ENCODE measurements at places on chromosomes 6 and 20. TPM values are rescaled to one million over a fixed set of nuclear protein-coding genes. Genes with fewer than 3 reads are reported as not detected.

BCAS1 gene
- total RNA-seq = 67.9 TPM

MUCL3 gene
- total RNA-seq = not detected

HIVEP2 gene
- 5.3 TPM for total RNA-seq

TGM6 gene
- total RNA-seq = not detected

GABRR1 gene
- 0.21 TPM for total RNA-seq

ZNF391 gene
- 0.96 TPM for total RNA-seq

EPHA7 gene
- 4.4 TPM for total RNA-seq

GRCh38 chr6:159913375-159913774, 22.6 kb downstream of the MAS1 start:
- no peaks in the 10 kb centered on the region for H3K4me1 ChIP-seq
- H3K4me3 ChIP-seq = no peak overlapping the region
- no peak overlapping the region for H3K27ac ChIP-seq
- no peak for DNase-seq
- H3K27me3 ChIP-seq = no peaks in the 10 kb centered on the region

DNA sequence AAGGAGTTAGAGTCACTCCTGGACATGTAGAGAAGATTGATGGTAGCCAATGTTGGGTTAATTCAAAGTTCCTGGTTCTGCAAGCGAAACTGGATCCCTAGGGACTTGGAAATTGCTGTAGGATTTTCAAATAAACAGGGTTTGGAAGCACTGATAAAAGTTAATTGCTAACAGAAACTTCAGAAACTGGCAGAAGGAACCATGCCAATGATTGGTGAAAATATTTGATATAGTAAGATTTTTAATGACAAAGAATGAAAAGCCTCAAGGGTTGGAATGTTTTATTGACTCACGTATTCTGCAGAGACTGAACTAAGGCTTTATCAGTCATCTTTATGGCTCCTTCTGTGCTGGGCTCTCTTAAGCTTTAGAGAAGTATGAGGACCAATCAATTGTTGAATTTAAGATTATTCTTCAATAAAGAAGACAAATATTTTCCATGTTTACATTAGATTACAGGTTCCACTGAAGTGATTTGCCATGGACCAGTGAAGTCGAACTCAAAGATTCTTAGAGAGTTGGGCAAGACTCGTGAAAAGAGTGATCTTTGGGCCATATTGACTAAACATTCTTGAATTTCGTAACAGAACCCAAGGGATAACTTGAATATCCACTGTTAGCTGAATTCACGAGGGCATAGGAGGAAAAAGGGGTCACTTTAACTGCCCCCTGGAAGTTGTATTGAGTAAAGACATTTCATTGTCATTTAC, 371.4 kb downstream of the HDGFL1 start:
- no peaks in the 10 kb centered on the region for H3K27me3 ChIP-seq
- no peak overlapping the region for H3K27ac ChIP-seq
- H3K4me3 ChIP-seq = no peak overlapping the region

DNA sequence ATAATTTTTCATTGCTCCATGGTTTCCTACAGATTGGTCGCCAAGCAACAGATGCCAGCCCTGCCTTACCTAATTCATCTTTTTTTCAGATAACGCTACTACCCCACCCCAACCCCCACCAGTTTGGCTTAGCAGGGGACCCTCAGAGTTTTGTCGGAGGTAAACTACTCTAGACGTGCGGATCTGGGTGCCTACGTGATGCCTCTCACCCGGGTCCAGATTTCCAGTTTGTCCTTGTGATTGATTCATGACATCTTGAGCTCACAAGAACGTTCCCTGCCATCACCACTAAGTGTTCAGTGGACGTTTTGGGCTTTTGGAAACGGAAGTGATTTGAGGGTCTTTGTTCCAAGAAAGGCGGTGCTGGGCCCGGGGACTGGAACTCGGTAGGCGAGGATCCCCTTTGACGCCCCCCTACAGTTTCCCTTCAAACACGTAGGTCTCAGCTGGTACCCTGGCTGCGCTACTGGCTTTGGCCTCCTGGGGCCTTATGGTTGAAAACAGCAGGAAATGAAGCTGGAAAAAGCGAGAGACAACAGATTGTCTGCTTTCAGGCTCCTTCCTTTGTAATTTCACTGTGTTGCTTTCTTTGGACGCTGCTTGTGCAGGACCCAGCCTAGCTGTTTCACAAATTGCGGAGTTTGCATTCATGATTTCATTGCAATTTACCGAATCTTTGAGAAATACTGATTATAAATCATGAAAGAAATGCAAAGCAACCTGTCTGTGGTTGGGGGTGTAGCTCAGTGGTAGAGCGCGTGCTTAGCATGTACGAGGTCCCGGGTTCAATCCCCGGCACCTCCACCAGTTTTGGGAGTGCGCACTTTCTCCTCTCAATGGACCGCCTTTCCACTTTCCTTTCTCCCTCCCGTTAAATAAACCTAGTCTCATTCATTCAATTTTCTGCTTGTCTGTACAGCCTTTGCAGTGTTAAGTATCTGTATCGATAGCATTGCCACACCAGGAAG, 81.0 kb downstream of the GPX5 start:
- no peaks in the 10 kb centered on the region for H3K27me3 ChIP-seq
- H3K4me1 ChIP-seq = no peaks in the 10 kb centered on the region
- H3K36me3 ChIP-seq = no peaks in the 10 kb centered on the region
- no peak overlapping the region for H3K27ac ChIP-seq

DNA sequence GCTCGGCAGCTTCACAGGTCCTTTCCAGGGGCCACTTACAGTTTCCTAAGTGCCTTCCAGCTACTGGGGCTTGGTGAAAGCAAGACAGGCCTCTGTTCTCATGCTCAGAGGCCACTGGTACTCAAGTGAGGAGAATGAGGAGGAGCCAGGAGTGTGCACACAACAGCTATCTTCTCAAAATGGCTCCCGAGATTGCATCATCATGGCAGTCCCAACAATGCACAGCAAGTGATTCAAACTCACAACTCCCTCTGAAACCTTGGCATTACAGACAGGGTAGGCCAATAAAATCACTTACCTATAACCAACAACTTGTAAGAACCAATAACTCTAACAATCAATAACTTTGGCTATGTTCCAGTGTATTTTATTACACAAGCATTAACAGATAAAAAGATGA, 77.4 kb downstream of the RALGAPA2 start:
- peaks cover 10% of the 10 kb centered on the region for H3K36me3 ChIP-seq
- no peak overlapping the region for H3K4me3 ChIP-seq
- H3K4me1 ChIP-seq = no peaks in the 10 kb centered on the region
- no peak overlapping the region for H3K27ac ChIP-seq
- DNase-seq = no peak

GRCh38 chr6:46090115-46091079, 39.4 kb upstream of the ENPP4 start:
- no peak overlapping the region for H3K4me3 ChIP-seq
- H3K4me1 ChIP-seq = no peaks in the 10 kb centered on the region
- DNase-seq = peak; percentile 61
- no peak overlapping the region for H3K27ac ChIP-seq
- no peaks in the 10 kb centered on the region for H3K27me3 ChIP-seq

DNA sequence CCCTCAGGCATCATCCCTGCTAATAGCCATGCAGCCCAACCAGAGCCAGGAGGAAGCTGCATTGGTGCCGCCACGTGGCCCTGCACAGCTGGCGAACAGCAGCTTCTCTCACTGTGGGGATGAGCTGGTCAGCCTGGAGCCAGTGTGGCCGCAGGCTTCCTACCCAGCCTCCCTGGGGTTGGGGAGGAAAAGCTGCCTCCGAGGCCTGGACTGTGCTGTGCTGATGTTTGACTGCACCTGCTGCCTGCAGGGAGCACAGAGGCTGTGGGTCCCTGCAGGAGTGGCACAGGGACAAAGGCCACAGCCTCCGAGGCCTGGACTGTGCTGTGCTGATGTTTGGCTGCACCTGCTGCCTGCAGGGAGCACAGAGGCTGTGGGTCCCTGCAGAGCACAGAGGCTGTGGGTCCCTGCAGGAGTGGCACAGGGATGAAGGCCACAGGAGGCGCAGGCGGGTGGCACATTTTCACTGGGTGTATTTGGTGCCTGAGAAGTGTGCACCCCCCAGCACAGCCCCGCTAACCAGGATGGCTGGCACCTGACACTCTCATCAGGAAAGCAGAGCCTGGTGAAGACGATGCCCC, 83.9 kb downstream of the DLL1 start:
- no peaks in the 10 kb centered on the region for H3K4me1 ChIP-seq
- no peak overlapping the region for H3K4me3 ChIP-seq
- no peaks in the 10 kb centered on the region for H3K27me3 ChIP-seq
- no peaks in the 10 kb centered on the region for H3K36me3 ChIP-seq

DNA sequence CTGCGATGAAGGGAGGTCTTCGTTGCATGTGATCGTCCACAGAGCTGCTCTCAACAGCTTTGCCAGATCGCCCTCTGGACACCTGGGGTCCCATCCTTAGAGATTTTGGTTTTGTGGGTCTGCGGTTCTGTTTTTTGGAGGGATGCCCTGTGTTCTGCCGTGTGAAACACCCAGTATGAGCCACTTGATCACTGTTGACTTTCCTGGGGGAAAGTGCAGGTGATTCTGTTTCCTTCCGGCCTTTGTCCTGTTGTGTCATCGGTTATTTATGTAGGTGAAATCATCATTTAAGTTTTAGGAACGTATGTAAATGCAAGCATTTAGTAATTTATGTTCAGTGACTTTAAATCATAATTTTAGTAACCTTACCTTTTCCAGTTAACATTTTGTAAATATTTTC, 56.4 kb upstream of the SLC22A1 start:
- no peaks in the 10 kb centered on the region for H3K27me3 ChIP-seq
- no peak for DNase-seq
- peaks cover 10% of the 10 kb centered on the region for H3K36me3 ChIP-seq
- no peak overlapping the region for H3K27ac ChIP-seq
- no peak overlapping the region for H3K4me3 ChIP-seq

- no peaks in the 10 kb centered on the region for H3K4me1 ChIP-seq
- H3K27ac ChIP-seq = no peak overlapping the region
- no peaks in the 10 kb centered on the region for H3K36me3 ChIP-seq
- DNase-seq = no peak
- H3K27me3 ChIP-seq = no peaks in the 10 kb centered on the region
- no peak overlapping the region for H3K4me3 ChIP-seq
These were observed 31.6 kb downstream of the WASF1 start for GRCh38 chr6:110147870-110148269.

- no peaks in the 10 kb centered on the region for H3K36me3 ChIP-seq
- no peak overlapping the region for H3K27ac ChIP-seq
- H3K4me3 ChIP-seq = no peak overlapping the region
- DNase-seq = no peak
These were observed 38.8 kb downstream of the MAP7 start for GRCh38 chr6:136511397-136511796.

DNA sequence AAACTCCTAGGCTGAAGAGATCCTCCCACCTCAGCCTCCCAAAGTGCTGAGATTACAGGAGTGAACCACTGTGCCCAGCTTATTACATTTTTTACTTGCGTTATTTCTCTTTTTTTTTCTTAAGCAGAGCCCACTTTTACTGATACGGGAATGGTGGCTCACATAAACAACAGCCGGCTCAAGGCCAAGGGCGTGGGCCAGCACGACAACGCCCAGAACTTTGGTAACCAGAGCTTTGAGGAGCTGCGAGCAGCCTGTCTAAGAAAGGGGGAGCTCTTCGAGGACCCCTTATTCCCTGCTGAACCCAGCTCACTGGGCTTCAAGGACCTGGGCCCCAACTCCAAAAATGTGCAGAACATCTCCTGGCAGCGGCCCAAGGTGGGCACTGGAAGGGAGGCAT, 10.5 kb downstream of the CAPN11 start:
- H3K27ac ChIP-seq = no peak overlapping the region
- peak; percentile 71 for DNase-seq
- H3K4me1 ChIP-seq = no peaks in the 10 kb centered on the region

GRCh38 chr6:45494416-45495135, 116.8 kb upstream of the SUPT3H start:
- no peak for DNase-seq
- H3K36me3 ChIP-seq = no peaks in the 10 kb centered on the region

DNA sequence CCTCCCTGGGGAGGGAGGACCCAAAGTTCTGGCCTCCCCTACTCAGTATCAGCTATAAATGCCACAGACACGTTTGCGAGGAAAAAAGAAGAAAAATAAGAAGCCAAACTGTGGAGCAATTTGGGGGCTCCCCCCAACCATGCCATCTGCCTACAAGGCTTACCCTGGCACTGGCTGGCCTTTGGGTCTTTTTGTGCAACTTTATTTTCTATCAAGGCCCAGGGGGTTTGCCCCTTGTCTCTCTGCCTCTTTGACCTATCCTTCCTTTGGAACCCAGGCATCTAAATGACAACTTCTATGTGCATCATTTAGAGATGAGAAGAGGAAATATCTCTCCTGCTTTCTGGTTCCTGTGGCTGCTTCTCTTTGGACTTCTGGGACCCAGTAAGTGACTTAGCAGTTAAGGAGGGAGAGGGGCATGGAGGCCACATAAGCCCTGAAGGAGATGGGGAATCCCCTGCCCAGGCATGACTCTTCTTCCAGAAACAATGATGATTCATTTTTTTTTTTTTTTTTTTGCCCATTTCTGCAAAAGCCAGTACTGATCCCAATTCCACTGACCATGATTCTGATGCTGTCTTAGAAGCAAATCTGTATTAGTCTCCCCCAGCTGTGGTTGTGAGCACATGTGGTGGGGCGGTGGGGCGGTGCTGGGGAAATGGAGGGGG, at the start of gene MUC22:
TSS of gene MUC22 (plus strand) at position 82 of the 668 bp plus-strand sequence. CDS start at position 315, 233 bp downstream.
- H3K4me1 ChIP-seq = no peaks in the 10 kb centered on the region
- H3K4me3 ChIP-seq = no peak within 1 kb of the TSS
- H3K27ac ChIP-seq = no peak within 1 kb of the TSS

DNA sequence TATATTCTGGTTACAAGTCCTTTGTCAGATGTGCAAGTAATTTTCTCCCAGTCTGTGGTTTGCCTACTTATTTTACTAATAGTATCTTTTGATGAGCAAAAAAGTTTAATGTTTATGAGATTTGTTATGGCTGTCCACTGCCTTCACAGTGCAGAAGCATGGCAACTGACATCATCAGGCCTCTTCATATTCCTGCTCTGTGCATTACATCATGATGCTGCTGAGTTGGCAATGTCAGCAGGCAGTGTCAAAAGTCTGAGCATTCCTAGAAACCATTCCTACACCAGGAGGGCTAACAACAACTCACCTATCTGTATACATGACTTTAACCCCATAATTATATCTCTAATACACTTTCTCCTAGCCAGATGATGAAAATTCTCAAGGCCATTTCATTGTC, 10.8 kb upstream of the OR2B2 start:
- no peaks in the 10 kb centered on the region for H3K36me3 ChIP-seq
- no peak for DNase-seq
- H3K27me3 ChIP-seq = no peaks in the 10 kb centered on the region

DNA sequence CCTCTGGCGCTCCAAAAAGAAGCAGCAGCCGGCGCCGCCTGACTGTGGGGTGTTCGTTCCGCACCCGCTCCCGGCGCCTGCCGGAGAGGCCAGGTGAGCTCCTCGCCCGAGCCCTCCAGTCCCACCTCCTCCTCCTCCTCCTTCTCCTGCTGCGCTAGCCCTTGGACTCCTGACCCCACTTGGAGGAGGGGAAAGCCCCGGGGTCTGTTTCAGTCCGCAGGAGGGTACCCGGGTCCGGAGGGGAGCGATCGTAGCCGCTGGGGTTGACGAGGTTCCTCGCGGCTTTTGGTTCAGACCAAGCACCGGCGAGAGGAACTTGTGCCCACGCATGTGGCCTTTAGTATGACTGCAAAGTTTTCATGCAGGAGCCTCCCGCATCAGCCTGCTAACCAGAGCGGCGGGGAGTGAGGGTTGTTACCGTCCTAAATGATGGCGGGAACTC, 493 bp downstream of the CRYBG1 start:
- peak overlapping the region; percentile 61 for H3K4me3 ChIP-seq
- H3K27ac ChIP-seq = no peak overlapping the region
- no peaks in the 10 kb centered on the region for H3K36me3 ChIP-seq
- DNase-seq = peak; percentile 41

GRCh38 chr6:43277643-43278523, 20.2 kb upstream of the SLC22A7 start:
- no peaks in the 10 kb centered on the region for H3K36me3 ChIP-seq
- DNase-seq = peak; percentile 88
- H3K27ac ChIP-seq = peak overlapping the region; percentile 88
- H3K27me3 ChIP-seq = no peaks in the 10 kb centered on the region
- peaks cover 18% of the 10 kb centered on the region for H3K4me1 ChIP-seq
